ENCODE measurements at places on chromosomes 7 and 10.

- DNase-seq, result no peak
These were observed 7.2 kb downstream of the DBNL start for GRCh38 chr7:44051611-44052220.

- no peak for DNase-seq
These were observed 76.9 kb downstream of the NRP1 start for GRCh38 chr10:33257439-33258080.

DNA sequence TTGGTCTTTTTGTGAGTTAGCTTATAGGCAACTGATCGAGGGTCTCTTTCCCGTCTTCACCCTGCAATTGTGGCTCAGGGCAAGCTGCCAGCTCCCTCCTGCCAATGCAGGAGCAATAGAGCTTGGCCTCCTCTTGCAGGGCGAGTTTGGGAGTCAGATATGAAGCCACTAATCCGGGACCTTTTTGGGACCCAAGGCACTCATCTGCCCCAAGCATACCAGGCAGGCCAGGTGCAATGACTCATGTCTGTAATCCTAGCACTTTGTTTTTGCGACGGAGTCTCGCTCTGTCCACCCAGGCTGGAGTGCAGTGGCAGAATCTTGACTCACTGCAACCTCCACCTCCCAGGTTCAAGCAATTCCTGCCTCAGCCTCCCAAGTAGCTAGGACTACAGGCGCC, 21.1 kb downstream of the LIMK1 start:
- DNase-seq, result no peak

DNA sequence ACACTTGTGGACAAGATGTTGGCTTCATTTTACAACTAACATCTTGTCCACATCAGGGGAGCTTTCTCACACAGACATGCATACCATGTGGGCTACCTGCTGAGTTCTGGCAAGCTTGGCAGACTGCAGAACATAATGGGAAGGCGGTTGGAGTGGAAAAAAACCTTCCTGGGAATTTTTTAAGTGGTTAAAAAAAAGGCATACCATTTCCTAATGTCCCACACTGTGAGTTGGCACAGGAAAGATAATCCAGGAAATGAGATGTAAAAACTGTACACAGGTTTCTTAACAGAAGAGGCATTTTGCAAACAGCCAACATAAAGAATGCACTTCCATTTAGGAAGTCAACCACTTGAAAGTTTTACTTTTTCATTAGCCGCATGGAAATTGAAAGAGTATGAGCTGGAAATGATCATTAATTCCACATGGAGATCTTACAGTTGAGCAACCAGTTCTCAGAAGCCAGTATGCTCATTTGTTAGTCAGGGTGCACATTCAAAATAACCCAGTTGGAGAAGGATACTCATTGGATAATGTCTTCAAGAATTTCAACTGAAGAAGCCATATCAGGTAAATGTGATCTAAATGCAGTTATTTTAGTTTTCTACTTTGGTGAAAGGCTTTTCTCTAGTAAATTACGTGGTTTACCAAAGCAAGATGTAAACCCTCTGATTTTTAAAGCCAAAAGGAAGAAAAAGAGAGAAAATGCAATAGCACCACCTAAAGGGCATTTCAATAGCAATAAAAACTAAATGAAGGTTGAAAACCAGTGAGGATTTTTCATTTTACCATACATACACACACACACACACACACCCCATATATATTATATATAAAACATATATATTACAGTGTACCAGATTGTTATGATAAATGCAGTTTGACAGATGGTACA, 194.0 kb downstream of the TAX1BP1 start:
- DNase-seq, result no peak

DNA sequence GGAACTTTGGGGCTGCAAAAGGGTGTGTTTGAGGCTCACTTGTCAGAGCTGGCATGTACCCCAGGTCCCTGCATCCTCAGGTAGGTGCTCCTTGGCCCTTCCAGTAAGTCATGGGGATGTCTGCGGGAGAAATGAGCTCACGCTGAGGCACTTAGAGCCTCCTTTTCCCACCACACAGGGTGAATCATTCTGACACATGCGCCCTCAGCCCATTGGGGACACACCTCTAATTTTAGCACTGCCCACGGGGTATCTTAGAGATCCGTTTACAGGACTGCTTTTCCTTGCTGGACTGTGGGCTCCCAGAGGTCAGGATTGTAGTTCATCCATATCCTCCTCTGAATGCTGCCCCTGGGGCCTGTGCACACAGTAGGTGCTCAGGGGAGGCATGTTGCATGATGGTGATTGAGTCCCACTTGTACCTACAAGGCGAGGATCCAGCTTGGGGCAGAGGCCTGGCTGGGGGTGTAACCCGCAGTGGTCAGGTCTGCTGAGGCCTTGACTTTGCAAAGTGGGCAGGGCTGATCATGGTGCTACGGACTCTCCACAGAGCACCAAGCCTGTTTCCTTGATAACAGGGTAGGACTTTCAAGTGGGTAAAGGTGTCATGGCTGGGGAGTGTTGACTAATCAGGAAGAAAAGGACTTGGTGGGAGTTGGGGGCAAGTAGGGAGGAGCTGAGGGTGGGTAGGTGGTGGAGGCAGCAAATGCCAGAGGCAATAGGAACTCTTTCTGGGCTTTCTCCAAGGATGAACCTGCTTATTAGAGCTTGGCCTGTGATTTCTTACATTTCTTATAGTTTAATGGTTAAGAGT, 5.8 kb downstream of the TSPAN15 start:
- DNase-seq, result no peak

DNA sequence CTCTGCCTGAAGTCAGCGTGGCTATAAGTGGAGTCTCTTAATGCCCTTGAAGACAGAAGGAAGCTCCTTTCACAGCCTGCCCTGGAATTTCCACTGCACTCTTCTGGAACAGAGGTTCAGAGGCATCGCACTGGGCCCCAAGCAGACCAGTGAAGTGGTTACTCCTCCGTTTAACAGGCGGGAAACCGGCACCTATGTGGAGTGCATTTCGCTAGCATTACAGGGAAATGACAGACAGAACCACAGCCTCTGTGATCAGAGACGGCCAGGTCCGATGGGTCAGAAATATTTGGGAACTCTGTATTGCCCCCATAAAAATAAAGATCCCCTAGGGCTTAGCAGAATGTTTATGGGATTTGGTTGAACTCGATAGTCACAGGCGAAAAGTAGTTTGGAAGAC, 406.9 kb upstream of the PRKCQ start:
- DNase-seq, result no peak

DNA sequence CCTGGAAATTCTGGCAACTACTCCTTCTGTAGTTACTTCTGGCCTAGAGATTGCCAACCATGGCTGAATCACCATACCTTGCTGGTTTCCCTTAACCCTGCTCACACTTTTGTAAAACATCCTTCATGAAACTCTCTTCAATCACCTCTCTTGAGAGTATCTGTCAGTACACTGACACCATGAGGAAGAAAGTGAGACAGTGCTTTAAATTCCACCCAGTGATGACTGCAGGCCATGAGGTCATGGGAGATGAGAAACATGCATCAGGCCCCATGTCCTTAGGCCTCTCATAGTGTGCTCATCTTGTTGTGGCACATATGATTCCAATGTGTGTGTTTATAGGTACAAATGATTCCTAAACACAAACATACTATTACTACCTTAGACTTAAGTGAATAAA, 24.6 kb upstream of the NAMPT start:
- no peak for DNase-seq

- DNase-seq, result no peak
These were observed 2.4 kb downstream of the CYP2E1 start for GRCh38 chr10:133529576-133529946.
